ENCODE measurements at places on chromosomes 3 and 15. TPM values are rescaled to one million over a fixed set of nuclear protein-coding genes. Genes with fewer than 3 reads are reported as not detected.

GOLGA8S gene
- 0.07 TPM for total RNA-seq

ZNF385D gene
- 0.14 TPM for total RNA-seq

HDC gene
- total RNA-seq, result not detected

TTC23 gene
- 23.8 TPM for total RNA-seq

CLDN1 gene
- total RNA-seq, result 0.27 TPM

Data from thoracic aorta endothelial cell (primary cell).